ENCODE measurements at places on chromosomes 6 and 20.

DNA sequence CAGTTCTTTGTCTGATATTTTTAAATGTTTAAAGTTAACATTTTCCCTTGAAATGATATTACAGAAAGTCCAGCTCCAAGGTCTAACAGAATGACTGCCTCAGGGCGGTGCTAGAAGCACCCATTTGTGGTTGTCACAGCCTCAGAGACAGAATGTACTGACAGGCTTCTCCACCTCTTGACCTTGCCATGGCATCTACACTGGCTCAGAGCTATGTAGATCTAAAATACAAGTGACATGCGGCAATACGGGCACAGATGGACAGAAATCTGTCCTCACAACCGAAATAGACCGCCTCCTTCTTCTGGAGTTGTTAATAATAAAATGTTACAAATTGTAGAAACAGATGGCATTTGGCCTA, 167.2 kb upstream of the THEMIS start:
- no peak for DNase-seq

- DNase-seq, result no peak
Measured at GRCh38 chr6:129884211-129884610, 23.1 kb upstream of the TMEM244 start.

DNA sequence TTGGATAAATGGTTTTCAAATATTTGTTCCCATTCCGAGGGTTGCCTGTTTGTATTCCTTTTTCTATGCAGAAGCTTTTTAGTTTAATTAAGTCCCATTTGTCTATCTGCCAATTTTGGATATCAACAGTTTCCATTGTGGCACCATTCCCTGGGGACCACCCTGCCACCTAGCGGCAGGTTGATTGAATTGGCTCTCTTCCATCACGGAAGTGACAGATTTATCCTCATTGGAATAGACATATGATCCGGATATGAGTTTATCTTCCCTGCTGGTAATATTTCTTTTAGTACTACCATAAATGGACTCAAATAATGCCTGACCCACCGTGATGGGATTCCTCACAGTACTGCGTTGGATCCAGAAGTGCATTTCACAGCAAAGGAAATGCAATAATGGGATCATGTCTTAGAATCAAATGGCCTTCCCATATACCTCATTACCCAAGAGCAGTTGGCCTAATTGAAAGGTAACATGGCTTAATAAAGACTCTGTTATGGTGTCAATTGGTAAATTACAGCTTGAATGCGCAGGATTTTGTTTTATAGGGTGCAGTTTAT, 327.0 kb downstream of the BMP2 start:
- DNase-seq, result no peak

DNA sequence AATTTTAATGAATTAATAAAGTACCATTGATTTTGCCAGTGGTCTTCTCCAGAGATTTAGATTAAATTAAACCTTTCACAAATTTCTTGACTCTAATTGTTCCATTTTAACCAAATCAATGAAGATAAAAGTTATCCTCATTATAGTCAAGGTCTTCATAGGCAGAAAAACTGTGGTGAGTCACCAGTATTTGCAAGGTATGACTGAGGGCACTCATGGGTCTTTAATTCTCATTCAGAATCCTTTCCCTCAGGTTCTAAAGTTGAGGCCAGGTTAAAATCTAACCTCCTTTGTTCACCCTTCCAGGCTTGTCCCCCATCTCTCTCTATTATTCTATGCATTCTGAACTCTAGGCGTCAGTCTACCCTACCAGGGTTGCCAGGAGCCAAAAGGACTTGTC, 93.9 kb downstream of the JAG1 start:
- no peak for DNase-seq

GRCh38 chr6:85463621-85464259, 13.9 kb downstream of the NT5E start:
- no peak for DNase-seq

GRCh38 chr20:15675061-15675514, 898.2 kb downstream of the KIF16B start:
- no peak for DNase-seq

- DNase-seq, result no peak
Measured at GRCh38 chr6:136956590-136957544, 34.8 kb downstream of the SLC35D3 start.

DNA sequence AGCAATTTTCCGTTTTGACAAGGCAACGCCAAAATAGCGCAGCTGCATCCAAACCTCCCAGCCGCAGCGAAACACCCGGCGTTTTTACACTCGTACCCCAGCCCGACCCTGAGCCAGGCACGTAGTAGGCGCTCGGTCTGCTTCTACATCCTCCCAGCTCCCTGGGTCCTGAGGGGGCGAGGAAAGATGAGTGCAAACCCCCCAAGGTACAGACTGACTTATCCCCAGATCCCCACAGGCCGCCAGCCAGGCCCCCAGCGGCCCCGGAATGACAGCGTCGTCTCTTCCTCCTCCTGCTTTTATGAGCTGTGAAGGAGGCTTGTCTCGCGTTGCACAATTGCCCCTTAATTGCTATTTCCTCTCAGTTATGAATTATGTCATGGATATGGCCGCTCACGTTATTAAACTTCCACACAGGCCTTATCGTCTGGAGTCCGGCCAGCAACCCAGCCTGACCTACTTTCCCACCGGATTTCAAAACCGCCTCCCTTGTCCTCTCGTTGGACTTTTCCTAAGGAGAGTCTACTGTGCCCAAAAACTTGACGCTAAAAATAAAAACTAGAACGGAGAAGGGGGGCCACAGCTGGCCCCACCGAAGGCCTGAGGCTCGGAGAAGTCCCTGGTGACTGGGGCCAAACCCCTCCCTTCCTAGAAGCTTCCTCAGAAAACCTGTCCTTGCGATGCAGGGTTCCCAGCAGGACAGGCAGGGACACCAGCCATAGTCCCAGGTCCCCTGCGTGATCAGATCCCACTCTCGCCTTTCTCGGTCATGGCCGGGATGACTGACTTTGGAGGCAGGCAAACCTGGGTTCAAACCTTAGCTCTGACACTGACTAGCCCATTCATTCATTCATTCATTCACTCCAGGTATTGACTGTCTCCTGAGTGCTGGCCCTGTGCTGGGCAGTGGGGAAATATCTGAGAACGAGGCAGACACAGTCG, 130.9 kb upstream of the PTPN1 start:
- DNase-seq, result no peak

DNA sequence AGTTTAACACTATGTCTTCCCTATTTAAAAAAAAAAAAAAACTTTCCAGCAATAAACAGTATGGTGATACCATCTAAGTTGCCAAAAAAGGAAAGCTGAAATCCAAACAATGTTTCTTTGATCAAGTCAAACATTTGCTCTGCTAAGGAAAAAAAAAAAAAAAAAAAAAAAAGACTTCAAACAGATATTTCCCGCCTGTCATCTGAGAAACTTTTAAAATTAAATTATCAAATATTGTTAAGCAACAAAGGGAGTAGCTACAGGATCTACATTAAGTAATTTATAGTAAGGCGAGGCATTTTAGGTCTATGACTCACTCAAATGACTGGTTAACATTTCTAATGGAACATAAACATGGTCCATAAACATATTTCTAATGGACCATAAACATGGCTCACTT, 121.2 kb downstream of the DST start:
- no peak for DNase-seq

- no peak for DNase-seq
Measured at GRCh38 chr20:49727894-49728885, 14.5 kb upstream of the B4GALT5 start.

GRCh38 chr6:164079275-164079600, 664.7 kb downstream of the QKI start:
- no peak for DNase-seq

DNA sequence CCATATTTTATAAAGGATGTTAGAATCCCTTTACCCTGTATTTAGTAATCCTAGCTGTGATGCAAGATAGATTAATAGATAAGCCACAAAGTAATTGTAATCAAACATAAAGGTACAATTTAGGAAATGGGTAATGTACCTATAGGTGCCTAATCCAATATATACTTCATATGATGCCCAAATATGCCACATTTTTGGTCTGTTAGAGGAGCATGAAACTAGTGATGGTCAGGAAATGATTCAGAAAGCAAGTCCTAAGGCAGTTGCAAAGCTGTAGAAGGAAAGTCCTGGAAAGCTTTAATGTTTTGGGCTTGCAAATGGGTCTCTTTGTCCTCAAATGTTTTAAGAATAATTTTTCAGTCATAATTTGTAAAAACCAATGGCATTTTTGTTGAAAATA, 76.6 kb upstream of the PTPRK start:
- no peak for DNase-seq

GRCh38 chr6:39791850-39792539, at the start of gene DAAM2:
Gene DAAM2 (plus strand): TSS chr6:39792376. CDS start chr6:39856303, 63,927 bp downstream.
- no peak for DNase-seq

DNA sequence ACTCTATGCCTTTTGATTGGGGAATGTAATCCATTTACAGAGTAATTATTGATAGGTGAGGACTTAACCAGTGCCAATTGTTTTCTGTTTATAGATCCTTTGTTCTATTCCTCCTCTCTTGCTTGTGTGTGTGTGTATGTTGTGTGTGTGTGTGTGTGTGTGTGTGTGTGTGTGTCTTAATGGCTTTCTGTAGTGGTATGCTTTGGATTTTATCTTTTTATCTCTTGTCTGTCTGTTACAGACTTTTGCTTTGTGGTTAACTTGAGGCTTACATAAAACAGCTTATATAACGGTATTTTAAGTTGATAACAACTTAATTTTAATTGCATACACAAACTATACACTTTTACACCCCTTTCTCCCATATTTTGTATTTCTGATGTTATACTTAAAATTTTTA, 54.7 kb downstream of the CDC5L start:
- no peak for DNase-seq

GRCh38 chr20:24912397-24913075, 36.5 kb upstream of the CST7 start:
- no peak for DNase-seq

DNA sequence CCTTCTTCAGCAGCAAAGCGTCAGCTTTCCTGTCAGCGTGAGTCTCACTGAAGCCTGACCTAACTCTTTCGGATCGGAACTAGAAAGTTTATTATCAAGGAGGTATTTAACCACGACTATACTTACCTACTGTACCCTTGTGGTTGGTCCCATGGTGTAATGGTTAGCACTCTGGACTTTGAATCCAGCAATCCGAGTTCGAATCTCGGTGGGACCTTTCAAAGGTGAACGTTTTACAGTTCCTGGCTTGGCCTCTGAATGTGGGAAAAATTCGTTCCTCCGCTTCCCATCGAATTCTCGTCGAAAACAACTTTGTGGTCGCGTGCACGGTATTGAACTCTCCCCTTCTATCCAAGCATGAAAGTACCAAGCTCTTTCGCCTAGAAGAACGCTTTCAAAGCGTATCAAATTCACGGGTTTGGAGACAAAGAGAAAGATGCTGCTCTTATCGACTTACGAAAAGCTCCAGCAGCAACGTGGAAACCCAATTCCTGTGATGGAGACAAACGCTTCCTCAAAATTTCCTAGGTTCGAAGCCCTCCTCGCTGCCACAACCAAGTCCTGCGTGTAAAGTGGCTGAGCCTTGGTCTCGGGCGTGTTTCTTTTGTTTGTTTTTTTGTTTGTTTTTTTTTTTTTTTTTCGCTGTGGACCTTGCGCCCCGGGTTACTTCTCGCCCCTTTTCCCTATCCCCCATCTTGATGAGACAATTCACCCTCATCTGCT, 63.7 kb downstream of the GPX5 start:
- DNase-seq, result no peak

DNA sequence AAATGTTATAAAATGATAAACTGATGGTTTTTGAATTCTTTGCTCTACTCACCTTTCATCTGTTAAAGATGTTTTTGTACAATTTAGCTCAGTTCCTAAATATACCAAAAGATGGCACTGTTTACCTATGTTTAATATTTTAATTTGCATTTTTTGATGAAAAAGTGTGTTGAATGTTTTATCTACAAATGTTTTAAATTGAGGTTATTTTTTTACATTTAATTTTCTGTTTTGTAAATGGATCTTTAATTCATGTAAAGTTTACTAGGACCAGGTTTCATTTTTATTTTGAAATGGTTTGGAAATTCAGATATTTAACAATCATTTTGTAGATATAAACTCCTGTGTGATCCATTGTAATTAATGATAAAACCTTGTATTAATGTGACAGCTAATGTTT, 30.0 kb downstream of the CDKAL1 start:
- no peak for DNase-seq

DNA sequence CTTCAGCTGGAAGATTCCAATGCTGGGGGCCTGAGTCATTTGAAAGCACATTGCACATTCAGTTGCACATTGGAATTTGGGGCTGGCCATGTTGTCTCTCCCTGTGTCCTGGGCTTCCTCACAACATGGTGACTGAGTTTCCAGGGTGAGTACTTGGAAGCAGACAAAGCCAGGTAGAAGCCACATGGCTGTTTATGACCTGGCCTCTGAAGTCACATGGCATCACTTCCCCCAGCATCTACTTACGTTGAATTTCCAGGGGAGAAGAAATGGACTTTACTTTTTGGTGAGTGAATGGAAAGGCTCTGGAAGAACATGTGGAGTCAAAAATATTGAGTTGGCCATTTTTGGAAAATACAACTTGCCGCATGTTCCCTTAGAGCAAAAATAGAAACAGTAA, 155.5 kb downstream of the LINC00237 start:
- no peak for DNase-seq

GRCh38 chr6:332671-333070, 40.4 kb downstream of the DUSP22 start:
- DNase-seq, result no peak

GRCh38 chr6:46935687-46936086, 13.9 kb upstream of the ADGRF5 start:
- no peak for DNase-seq

DNA sequence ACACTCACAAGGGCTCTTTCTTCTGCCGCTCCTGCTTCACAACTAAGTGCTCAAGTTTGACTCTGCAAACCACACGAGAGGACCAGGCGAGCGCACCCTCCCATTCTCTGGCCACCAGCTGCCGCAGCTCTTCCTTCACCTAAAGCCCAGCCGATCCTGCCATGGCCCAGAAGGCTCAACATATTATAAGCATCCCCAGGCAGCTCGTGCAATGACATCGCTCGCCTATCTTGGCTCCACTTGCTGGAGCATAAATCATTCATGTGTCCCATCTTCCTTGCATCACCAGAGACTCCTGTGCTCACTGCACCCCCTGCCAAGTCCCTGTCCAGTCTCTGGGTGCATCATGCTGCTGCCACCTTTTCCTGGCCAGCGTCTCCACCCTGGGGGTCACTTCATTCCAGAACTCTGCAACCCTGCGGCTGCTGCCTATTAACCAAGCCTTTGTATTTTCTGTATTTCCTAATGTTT, 59.0 kb downstream of the PSMG4 start:
- no peak for DNase-seq

DNA sequence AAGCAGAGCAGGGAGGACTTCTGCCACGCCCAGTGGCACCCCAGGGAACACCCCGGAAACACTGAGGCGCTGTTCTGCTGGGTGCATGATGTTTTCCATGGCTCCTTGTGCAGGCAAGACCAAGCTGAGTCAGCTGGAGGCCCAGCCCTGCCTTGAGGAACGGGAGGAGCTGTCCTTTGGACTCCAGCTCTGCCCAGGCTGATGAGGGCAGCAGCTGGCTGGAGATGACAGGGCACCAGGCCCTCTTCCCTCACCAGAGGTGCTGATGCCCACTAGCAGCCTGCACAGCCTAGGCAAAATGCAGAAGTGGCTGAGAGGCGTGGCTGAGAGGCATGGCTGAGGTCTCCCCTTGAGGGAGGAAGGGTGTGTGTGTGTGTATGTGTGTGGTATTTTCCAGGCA, 2.4 kb downstream of the C6orf132 start:
- no peak for DNase-seq

Data from activated CD8-positive, alpha-beta memory T cell treated with anti-CD3 and anti-CD28 coated beads for 1 hour (primary cell).